ENCODE measurements at places on chromosomes 4 and X.

DNA sequence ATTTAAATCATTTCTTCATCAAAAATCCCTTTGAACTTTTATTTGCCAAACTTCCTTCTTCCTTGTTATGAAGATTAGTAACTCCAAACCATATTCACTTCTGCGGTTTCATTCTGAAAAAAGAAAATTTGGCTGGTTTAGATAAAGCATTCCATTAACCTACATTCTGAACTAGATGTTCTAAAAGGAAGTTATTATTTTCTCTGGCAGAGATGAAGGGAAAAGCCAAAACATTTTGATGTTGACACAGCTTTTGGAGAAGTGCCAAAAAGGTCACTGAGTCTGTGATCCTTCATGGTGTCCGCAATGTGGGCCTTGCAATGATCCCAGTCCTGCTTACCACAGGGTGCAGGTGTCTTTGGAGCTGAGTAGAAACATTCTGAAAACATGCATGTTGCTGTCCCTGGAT lies 36.0 kb downstream of the CXCL8 start:
- peak; percentile 37 for DNase-seq

- DNase-seq, result no peak
Observed at GRCh38 chr4:7612311-7612897, 177.7 kb upstream of the PSAPL1 start.

DNA sequence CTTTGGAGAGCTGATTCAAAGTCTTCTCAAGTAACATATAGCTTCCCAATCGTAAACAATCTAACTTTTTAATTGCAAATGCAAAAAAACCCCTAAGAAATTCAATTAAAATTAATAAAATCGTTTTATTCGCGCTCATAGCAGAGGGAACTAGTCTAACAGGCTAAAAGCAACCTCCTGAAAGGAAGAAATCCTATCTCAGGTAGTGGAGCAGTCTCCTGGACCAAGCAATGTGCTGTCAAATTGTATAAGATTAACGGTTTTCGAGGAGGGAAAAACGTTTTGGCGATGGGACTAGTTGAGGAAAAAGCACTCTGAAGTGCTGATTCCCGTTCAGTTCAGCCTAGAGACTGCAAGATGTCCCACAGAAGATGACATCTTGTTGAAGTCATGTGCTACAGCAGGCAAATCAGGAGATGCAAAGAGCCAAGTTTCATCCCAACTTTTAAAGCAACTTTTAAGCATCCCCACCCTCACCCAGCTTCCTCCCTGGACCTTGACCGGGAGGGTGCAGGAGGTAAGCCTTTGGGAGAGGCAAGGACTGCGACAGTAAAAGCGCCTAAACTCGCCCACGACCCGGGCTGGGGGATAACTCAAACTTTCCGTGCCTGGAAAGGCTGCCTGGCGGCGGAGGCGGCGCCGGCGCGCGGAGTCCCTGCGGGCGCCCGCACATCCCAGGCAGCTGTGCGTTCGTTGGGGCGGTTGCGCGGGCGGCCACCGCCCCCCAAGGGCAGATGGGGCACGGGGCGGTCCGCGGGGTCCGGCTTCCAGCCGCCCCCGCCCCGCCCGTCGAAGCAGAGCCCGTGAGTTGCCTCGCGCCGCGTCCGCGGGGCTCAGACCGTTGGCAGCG lies 784 bp downstream of the MAP7D3 start:
- no peak for DNase-seq

GRCh38 chr4:173243321-173243720 lies 74.7 kb downstream of the GALNT7 start:
- DNase-seq, result no peak

- peak; percentile 45 for DNase-seq
Observed at GRCh38 chr4:41125558-41126311, 88.6 kb downstream of the APBB2 start.

GRCh38 chr4:40848251-40848650 lies 98.5 kb downstream of the NSUN7 start:
- DNase-seq, result no peak

GRCh38 chrX:1485033-1485432 lies 32.3 kb upstream of the ASMTL start:
- no peak for DNase-seq

DNA sequence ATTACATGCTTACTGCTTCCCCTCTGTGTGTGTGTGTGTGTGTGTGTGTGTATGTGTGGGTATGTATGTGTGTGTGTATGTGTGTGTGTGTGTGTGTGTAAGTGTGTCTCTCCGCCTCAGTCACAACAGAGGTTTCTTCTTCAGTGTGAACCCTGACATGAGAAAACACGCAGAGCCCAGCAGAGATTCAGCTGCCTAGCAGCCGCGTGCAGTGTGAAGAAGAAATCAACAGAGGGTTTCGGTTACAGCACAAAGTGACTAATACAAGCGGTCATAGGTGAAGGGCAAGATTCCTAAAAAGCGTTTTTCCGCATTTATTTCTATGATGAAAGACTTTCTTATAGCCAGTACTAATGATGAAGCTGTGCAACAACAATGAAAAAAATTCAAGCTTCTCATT lies 55.3 kb upstream of the ZFP42 start:
- DNase-seq, result no peak

Measured in thyroid gland (tissue), 4 donors.